ENCODE measurements at places on chromosomes 6 and 20.

DNA sequence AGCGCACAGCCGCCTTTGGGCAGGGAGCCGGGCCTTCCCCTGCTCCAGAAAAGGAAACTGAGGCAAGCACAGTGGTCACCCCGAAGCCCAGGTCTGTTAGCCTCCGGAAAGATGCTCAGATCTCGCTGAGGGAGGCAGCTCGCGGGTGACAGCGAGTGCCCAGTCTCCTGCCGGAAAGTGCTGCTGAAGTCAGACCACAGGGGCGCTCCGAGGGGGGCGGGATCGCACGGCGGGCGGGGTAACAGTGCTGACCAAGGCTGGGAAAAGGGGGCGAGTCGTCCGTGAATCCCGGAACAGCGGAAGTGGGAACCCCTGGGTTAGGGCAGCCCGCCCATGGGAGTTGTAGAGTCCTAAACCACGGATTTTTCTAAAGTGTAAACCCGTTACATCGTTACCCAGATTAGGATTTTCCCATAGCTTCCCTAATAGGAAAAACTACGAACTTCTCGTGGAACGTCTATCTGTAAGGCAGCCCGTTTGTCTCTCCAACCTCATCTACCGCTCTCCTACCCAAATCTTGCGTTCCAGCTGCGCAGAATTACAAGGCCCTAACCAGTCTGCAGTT is 504 bp downstream of the VPS16 start:
- peak; percentile 88 for DNase-seq

GRCh38 chr20:1667502-1668085 is 10.0 kb upstream of the SIRPG start:
- DNase-seq, result no peak

DNA sequence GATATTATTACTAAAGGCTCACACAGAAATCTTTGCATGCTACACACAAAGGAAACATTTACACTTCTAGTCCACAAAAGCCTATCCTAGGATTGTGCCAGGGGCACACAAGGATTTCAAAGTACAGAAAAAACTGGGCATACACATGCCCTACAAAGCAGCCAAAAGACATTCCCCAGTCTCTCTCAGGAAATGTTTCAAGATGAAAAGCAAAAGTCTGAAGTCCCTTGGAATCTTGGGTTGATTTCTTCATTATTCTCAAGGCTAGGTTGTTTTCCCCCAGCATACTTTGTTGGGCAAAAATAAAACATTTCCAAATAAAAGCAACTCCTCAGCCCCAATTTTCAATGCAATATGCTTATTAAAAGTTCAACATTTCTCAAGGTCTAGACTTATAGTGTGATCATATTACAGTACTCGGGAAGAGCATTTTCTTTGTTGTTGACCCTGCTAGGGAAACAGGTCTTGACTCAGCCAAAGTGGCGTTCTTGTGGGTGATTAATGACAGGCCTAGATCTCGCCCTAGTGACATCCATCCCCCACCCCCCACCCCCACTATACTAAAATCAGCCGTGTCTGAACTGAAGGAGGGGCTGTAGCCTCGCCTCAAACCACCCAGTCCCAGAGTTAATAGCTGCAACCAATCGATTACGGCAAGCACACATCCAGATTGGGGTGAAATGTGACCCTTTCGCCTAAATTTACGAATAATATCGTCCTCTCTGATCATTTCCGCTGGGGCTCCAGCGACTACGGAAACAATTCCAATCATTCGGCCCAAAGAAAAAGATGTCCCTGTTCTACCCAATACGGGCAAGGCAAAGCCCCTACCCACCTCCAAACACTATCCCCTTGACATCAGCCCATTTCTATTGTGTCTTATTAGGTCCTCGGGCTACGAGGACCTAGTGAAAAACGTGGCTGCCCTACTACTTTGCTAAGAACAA is 1.4 kb downstream of the AKIRIN2 start:
- DNase-seq, result peak; percentile 97

GRCh38 chr6:445571-446417 is 54.2 kb downstream of the IRF4 start:
- DNase-seq, result no peak

DNA sequence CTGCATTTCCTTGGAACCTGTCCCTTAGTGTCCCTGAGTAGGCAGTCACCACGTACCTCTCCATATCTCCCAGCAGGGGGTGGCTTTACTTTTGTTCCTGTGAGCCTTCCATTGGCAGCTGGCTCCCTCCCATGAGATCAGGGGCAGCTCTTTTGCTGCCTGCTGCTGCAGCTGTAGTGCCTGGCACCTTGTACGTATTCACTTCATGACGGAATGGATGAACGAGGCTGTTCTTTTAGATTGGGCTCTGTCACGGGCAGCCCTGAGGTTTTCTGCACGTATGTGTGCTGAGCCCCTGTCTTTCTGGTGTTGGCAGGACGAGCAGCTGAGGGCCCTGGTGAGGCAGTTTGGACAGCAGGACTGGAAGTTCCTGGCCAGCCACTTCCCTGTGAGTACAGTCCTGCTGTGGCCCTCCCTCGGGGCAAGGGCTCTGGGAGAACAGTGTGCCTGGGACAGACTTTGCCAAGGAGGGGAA is 14.6 kb downstream of the MYBL2 start:
- DNase-seq, result no peak

DNA sequence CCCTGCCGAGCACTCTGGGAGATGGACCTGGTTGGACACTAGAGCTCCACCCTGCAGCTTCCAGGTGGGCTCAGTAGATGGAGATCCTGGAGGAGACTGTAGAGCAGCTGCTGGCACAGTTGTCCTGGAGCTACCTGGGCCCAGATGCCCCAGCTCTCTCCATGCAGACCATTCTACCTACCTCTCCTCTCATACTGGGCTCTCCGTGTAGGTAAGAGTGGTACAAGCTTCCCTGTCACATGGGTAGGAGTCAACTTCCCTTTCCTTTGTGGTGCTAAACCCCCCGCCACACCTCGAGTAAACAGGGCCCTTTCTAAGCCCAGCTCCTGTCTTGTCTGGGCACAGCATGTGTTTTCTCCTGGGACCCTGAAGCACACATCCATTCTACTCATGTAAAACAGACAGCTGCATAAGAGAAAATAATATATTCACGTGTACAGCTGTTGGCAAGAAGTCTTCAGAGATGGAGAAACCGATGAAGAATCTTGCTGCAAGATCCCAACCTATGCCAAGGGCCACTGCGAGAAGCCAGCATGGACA is 108.1 kb upstream of the DUSP22 start:
- DNase-seq, result no peak

DNA sequence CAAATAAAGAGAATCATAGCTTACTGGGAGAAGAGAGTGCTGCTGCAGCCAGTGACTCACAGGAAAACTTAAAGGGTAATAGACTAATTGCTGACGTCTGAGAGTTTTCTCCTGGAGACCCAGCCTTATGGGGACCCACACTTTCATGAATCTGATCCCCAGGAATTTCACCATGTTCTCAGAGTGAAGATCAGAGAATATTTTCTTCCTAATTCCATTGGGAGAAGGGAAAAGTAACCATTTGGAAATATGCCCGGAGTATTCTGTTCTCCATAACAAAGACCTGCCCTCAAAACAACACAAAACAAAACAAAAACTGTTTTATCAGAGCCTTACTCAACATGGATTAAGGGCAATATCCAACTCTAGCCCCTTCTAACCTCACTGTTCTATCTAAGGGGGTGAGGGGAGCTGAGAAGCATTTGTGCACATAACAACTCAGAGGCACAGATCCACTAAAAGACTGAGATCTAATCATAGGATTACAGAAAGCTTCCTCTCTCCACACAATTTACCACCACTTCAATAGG is 168.2 kb upstream of the SSTR4 start:
- no peak for DNase-seq

- DNase-seq, result peak; percentile 83
Observed at GRCh38 chr6:82246802-82247504, 591 bp downstream of the IBTK start.
